ENCODE measurements at places on chromosomes 7 and 10.
A peak's percentile ranks its signal among the peaks of the same experiment; 100 is the strongest.

DNA sequence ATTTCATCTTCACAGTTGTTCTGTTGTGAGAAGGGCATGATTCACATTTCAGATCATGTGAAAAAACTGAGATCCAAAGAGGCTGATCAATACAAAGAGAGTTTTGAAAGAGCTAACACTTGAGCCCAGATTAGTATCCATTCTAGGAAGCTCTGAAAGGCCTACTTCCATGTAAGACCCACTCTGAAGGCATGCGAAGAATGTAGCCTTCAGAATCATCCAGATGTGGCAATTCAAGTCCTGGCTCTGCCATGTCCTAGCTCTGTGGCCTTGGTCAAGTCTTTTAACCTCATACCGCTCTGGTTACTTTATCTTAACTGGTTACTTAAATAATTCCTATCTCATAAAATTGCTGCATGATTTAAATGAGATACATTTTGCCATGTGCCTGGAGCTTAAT lies 111.1 kb downstream of the FZD1 start:
- no peak for DNase-seq

DNA sequence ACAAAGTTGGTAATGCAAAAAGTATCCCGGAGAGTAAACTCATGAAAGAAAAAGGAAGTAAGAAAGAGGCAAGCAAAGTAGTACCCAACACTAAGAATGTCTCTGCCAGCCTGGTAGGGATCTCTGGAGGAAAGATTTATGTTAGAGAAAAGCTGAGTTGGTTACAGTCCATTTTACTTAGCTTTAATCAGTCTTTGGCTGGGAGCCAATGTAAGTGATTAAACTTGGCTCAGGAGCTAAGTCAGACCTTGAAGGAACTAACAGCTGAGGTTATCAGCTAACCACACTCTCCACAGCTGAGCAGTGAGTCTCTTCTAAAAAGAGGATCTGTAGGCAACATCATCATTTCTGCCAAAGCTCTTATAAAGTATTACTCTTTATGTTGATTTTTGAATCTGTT lies 148.0 kb downstream of the ANKRD7 start:
- no peak for DNase-seq

DNA sequence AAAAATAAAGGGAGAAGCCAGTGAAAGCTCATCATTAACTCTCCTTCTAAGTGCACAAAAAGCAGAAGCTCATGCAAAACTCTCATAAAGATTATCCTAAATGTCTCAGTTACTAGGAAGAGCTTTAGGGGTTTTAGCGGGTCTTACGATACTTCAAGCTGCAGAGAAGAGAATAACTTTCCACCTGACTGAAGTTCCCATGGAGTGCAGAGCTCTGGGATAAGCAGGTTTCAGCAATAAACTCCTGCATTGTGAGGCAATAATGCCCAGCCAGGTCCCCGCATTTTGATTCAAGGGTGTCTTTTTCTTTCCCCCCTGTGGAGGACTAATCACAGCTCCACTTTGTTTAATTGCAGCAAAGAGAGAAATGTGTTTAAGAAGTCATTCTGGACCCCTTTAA lies 241.9 kb upstream of the SP8 start:
- DNase-seq = peak; percentile 71

DNA sequence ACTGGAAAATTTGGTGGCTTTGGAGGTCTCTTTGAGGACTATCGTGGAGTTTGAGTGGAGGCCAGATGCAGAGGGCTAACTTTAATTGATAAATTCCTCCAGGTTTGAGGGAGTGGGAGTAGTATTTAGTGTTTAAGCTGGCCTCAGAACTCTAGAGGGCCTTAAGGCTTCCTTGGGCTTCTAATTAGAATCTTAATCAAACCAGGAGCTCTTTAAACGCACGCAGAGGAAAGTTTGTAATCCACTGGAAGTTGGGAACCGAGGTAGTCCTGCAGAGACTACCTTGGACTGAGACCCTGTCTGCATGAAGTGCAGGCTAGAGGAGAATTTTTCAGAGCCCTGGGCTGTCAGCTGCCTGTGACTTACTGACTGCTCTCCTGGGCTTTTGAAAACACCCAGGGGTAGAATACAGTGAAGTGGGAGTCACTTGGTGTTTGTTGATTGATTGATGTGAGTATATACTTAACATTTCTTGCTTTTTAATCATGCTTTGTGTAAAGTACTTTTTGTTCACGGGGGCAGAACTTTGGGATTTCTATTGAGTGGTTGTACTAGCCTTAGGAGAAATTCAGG lies 5.9 kb downstream of the SPAG6 start:
- no peak for DNase-seq
